ENCODE measurements at places on chromosomes 1 and 21. TPM values are rescaled to one million over a fixed set of nuclear protein-coding genes. Genes with fewer than 3 reads are reported as not detected.

Gene FAM78B
- total RNA-seq, result 0.24 TPM

Gene SPATA46
- total RNA-seq, result not detected

Gene NPPB
- total RNA-seq, result not detected

Gene LRRC71
- total RNA-seq, result not detected

Gene DPT
- total RNA-seq, result not detected

Gene TSPAN2
- 2.8 TPM for total RNA-seq

Gene HES2
- not detected for total RNA-seq

Gene PLEKHG5
- 2.3 TPM for total RNA-seq

DNA sequence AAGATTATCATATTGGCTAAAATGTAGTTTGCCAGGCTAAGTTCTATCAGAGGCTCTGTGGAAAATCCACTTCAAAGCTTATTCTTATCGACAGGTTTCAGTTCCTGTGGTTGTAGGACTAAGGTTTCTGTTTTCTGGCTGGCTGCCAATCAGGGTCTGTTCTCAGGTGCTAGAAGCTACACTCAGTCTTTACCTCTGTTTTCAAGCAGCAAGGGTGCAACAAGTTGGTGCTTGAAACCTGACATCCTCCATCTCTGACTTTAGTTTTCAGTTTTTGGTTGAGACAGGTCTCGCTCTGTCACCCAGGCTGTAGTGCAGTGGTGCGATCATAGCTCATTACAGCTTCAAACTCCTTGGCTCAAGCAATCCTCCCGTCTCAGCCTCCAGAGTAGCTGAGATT lies 15.3 kb upstream of the TMCO2 start:
- no peak overlapping the region for H3K27ac ChIP-seq
- DNase-seq, result no peak
- no peaks in the 10 kb centered on the region for H3K4me1 ChIP-seq
- H3K27me3 ChIP-seq, result no peaks in the 10 kb centered on the region
- no peak overlapping the region for H3K4me3 ChIP-seq
- peaks cover 40% of the 10 kb centered on the region for H3K36me3 ChIP-seq

DNA sequence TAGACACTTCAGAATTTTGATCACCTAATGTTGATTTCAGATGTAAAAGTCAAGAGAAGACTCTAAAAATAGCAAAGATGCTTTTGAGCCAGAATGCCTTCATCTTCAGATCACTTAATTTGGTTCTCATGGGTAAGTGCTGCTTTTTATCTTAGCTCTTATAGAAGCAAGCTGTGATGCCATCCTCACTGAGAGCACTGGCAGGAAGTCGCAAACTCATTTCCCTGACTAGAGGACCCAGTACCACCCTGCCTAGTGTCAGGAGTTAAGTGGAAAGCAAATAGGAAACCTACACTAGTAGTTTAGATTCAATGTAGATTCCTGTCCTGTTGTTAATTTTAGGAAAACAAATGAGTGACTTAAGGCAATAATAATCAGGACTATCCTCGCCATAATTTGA lies 12.1 kb downstream of the IFNAR2 start:
- H3K4me3 ChIP-seq, result no peak overlapping the region
- peaks cover 21% of the 10 kb centered on the region for H3K36me3 ChIP-seq
- peak; percentile 46 for DNase-seq
- peaks cover 26% of the 10 kb centered on the region for H3K4me1 ChIP-seq
- no peak overlapping the region for H3K27ac ChIP-seq

- H3K27me3 ChIP-seq, result no peaks in the 10 kb centered on the region
- DNase-seq, result peak; percentile 54
- no peak overlapping the region for H3K4me3 ChIP-seq
- H3K4me1 ChIP-seq, result peaks cover 53% of the 10 kb centered on the region
Measured at GRCh38 chr1:51736702-51737101, 119.8 kb downstream of the OSBPL9 start.

DNA sequence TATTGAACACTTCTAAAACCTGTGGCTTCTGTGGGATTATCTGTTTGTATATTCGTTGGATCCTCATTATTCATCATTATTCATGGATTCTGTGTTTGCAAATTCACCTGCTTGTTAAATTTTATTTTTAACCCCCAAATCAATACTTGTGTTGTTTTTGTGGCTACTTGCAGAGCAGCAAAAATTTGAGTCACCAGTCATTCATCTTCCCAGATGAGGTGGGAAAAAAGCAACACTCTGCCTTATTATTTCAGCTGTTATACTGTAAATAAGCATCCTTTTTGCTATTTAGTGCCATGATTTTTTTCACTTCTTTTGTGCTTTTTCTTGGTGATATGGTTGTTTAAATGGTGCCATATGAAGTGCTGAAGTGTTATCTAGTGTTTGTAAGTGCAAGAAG lies 56.7 kb downstream of the RASAL2 start:
- H3K4me1 ChIP-seq, result no peaks in the 10 kb centered on the region
- no peaks in the 10 kb centered on the region for H3K36me3 ChIP-seq
- H3K27me3 ChIP-seq, result no peaks in the 10 kb centered on the region

DNA sequence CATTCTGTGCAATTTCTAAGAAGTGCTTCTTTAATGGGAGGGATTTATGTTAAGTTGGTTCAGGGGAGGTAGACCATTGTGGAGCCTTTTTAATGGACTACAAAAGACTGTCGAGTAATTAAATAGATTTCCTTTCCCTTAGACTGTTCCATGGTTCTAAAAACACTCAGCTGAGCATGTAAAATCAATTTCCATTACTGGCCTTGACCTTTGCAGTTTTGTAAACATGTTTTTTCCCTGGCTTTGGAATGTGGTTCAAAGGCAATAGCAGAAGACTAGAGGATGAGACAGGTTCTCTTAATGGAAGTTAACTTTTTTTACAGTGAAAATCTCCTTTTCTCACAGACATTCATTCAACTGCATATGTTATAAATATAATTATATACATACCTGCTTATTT lies 37.6 kb upstream of the BTG3 start:
- H3K4me1 ChIP-seq, result no peaks in the 10 kb centered on the region
- H3K27ac ChIP-seq, result no peak overlapping the region
- no peaks in the 10 kb centered on the region for H3K36me3 ChIP-seq
- H3K4me3 ChIP-seq, result no peak overlapping the region

GRCh38 chr1:10616696-10617095 lies 141.9 kb downstream of the PEX14 start:
- H3K27me3 ChIP-seq, result no peaks in the 10 kb centered on the region
- H3K4me1 ChIP-seq, result peaks cover 20% of the 10 kb centered on the region

GRCh38 chr1:248114890-248115289 lies 19.9 kb downstream of the OR2L13 start:
- no peak for DNase-seq
- no peaks in the 10 kb centered on the region for H3K36me3 ChIP-seq
- H3K27ac ChIP-seq, result no peak overlapping the region

DNA sequence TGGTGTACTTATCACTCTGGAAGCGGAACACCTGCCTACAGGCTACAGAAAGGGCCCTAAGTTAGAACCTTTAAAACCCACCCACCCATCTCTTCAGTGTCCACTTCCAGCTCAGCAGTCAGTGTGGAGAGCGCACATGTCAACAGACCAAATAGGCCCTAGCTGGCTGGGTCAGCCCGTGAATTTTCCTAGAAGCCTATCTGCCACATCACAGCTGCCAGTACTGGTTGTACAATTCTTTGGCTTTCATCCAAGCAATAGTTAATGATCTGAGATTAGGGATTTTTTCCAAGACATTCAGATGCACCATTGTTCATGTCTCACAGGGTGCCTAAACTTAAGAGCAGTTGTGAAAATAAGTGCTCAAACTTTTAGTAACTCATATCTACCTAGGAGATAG lies 197.1 kb downstream of the KCNK2 start:
- H3K4me3 ChIP-seq, result no peak overlapping the region
- DNase-seq, result no peak
- H3K27ac ChIP-seq, result no peak overlapping the region

DNA sequence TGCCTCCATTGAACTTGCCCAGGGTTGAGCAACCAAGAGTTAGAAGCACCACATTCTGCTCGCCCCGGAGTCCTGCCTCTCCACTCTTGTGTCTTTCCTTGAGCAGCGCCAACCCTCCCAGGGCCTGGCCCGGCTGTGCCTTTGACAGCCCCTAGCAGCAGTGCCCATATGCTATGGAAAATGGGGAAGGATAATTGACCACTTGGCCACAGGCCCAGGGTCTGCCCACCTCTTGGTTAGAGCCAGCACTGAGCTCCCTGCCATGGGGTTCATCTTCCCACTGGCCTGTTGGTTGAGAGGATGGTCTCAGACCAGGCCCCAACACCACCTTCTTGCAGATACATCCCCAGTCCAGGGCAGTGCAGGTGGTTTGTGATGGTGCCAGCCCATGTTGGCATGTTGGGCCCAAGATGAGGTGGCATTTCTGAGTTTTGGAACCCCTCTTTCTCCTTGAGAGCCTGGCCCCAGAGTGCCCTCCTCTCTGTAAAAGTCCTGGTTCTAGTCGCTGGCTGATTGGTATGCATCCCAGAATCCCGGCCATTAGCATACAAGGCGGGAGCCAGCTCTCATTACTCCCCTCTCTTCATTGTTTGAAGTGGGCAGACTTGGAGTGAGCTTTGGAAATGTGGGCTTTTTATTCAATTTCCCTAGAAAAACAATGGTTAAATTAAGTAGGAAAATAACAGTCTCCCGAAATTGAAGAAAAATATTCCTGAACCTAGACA lies 7.6 kb downstream of the ARHGEF10L start:
- H3K4me3 ChIP-seq, result no peak overlapping the region
- no peaks in the 10 kb centered on the region for H3K27me3 ChIP-seq
- no peak for DNase-seq
- H3K4me1 ChIP-seq, result no peaks in the 10 kb centered on the region

- no peaks in the 10 kb centered on the region for H3K27me3 ChIP-seq
- no peak for DNase-seq
- peaks cover 3% of the 10 kb centered on the region for H3K36me3 ChIP-seq
- H3K4me3 ChIP-seq, result no peak overlapping the region
- H3K4me1 ChIP-seq, result peaks cover 38% of the 10 kb centered on the region
Measured at GRCh38 chr1:164605254-164606091, 46.5 kb downstream of the PBX1 start.

- no peaks in the 10 kb centered on the region for H3K36me3 ChIP-seq
- H3K4me1 ChIP-seq, result peaks cover 13% of the 10 kb centered on the region
- peak overlapping the region; percentile 70 for H3K27ac ChIP-seq
- H3K4me3 ChIP-seq, result peak overlapping the region; percentile 69
- H3K27me3 ChIP-seq, result no peaks in the 10 kb centered on the region
- peak; percentile 89 for DNase-seq
Measured at GRCh38 chr1:116418091-116418830, 45.2 kb downstream of the ATP1A1 start.

All from A673 (cell line).